Stimulated activated CD8-positive, alpha-beta memory T cell treated with anti-CD3 and anti-CD28 coated beads, Interleukin-12 subunit alpha, Interleukin-12 subunit beta, amount 100 ng/mL, for 1 hour (primary cell): ENCODE measurements at places on chromosomes 11 and 22.

GRCh38 chr11:7901319-7901854 is 29.7 kb downstream of the OR10A6 start:
- DNase-seq, result no peak

- DNase-seq, result no peak
These were observed 69.4 kb downstream of the BUD13 start for GRCh38 chr11:116703421-116703820.

DNA sequence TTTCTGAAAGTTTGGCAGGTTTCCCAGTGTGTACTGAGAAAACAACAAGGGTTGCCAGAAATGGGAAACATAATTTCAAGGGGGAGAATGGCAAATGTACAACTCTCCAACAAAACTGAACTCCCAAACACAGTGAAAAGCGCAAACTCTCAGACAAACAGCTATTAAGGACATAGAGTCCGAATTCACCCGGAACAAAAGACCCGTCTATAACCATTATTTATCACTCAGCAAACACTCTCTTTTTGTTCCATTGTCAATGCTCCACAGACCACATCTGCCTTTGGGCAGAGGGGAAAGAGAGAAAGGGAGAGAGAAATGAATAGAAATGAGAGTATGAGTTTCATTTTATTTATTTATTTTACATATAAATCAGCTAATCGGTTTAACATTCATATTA is 21.7 kb downstream of the KIRREL3 start:
- DNase-seq, result no peak

DNA sequence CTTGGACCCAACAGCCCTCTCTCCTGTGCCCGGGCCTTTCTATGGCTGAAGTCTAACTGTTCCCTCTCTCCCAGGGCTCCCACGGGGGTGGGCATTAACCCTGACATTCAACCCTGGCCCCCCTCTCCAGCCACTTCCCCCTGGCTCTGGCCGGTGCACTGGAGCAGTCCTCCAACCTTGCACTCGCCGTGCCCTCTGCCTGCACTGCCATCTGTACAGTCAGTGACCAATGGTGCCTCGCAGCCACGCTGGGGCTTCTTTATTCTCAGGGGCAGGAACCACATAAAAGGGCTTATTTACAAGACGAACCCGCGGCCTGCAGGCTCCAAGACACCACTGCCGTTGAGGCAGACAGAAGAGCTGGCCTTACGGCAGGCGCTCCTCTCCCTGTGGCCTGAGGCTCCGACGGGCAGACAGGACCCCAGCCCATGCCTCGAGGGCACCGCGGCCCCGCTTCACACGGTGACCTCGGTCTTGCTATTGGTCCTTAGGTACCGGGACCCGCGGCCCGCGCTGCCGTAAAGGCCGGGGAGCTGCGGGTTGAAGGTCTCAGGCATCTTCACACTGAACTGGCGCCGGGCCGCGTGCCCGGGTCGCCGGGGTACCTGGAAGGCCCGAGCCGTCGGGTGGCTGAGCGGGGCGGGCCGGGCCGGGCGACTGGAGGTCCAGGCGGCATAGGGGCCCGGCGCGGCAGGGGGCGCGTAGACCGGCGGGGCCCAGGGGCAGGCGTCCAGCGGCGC is 5.4 kb downstream of the SHISA8 start:
- DNase-seq, result no peak

DNA sequence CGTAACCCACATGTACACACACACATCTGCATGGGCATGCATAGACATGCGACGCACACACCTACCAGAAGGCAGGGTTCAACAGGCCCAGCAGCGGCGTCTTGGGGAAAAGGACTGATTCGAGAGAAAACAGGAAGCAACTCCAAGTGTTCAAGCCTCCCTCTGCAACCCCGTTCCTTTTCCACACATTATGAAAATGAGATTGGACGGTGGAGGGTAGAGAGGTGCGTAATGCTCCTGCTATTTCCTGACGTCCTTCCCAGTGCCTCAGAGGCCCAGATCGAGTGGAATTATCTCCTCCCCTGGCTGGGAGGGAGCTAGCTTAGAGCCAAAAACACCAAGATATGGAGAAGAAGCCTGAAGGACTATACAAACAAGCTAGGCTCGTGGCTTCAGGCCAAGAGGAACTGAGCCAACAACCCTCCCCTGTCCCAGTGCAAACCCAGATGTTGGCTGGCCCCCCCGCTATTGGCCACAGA is 289.2 kb downstream of the MN1 start:
- DNase-seq, result no peak

DNA sequence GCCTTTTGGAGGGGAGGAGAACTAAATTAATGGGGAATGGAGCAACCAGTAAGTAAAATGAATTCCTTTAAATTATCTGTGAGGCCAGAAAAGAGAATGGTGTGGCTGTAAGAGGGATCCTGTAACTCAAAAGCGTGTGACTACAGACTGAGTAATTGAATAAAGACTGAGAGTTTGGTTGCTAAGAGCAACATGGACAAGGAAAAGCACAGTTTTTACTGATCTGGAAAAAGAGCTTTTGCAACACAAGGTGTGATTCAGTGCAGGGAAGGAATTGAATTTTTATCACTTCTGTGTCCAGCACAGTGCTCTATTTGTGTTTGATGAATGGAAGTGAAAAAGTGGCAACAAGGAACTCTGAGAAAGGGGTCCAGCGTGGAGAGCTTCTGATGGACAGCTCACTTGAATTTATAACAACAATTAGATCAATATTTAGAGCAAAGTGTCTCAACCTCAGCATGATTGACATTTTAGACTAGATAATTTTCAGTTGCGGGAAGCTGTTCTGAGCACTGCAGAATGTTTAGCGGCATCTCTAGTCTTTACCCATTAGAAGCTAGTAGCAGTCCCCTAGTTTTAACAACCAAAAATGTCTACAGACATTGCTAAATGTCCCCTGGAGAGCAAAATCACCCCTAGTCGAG is 202.8 kb upstream of the BDNF start:
- no peak for DNase-seq

DNA sequence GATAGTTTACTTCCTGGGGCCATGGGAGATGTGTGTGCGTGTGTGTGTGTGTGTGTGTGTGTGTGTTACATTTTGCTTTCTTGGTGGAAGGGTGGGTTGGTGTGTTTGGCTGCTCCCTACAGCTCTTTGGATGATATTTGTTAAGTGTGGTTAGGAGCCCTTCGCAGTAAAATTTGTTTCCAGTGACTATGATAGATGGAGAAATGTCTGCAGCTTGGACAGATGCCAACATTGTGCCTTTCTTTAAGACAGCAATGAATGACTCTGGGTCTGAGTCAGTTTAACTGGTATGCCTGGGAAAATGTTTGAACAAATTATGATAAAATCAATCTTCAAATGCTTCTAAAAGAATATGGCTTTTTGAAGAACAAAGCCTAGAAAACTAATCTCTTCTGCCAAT is 102.7 kb upstream of the TRPC6 start:
- DNase-seq, result no peak

GRCh38 chr22:44365191-44365590 is 52.4 kb upstream of the SHISAL1 start:
- DNase-seq, result no peak

- no peak for DNase-seq
These were observed 47.8 kb downstream of the ABTB2 start for GRCh38 chr11:34309965-34310364.

DNA sequence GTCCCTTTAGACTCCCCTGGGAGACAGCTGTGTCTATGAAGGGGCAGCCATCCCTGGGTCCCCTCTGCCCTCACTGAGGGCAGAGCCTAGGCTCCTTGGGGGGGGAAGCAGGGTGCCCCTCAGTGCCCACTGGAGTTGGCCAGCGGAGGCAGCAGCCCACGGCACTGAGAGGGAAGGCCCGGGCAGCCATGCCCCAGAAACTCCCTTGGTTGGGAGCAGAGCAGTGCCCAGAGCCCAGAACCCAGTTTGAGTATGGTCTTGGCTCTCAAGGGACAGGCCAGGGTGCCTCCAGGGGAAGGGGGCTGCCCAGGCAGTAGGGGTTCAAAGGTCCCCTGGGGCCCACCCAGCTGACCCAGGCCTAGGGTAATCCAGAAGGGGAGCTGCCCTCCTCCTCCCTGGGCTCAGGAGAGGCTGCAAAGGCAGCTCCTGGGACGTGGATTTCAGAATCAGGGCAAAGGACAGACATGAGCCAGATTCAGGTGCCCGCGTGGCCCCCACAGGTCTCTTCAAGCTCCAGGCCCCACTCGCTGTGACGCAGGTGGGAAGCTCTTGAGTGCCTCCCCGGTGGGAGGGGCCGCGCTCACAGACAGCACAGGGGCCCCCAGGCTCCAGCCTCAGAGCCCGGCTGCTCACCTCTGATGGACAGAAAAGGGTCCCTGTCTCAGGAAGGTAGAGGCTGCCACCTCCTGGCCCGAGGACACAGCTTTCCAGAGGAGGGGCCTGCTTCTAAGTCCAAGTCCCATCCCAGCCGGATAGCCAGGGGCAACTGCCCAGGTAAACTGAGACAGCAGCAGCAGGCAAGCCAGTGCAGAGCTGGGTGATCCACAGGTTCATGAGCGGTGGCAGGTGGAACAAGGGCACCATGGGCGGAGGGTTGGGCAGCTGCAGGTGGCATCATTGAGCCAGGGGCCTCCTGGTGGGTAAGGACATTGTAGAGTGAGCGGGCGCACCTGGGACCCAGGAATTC is 2.6 kb downstream of the C11orf21 start:
- DNase-seq, result no peak

GRCh38 chr11:39190751-39191150 is 2268.7 kb downstream of the LRRC4C start:
- no peak for DNase-seq

- DNase-seq, result no peak
These were observed 147.9 kb upstream of the CADM1 start for GRCh38 chr11:115652094-115652493.

GRCh38 chr11:111019871-111020670 is 225.5 kb upstream of the POU2AF2 start:
- no peak for DNase-seq

- no peak for DNase-seq
These were observed 105.0 kb downstream of the FAT3 start for GRCh38 chr11:92329646-92330045.

DNA sequence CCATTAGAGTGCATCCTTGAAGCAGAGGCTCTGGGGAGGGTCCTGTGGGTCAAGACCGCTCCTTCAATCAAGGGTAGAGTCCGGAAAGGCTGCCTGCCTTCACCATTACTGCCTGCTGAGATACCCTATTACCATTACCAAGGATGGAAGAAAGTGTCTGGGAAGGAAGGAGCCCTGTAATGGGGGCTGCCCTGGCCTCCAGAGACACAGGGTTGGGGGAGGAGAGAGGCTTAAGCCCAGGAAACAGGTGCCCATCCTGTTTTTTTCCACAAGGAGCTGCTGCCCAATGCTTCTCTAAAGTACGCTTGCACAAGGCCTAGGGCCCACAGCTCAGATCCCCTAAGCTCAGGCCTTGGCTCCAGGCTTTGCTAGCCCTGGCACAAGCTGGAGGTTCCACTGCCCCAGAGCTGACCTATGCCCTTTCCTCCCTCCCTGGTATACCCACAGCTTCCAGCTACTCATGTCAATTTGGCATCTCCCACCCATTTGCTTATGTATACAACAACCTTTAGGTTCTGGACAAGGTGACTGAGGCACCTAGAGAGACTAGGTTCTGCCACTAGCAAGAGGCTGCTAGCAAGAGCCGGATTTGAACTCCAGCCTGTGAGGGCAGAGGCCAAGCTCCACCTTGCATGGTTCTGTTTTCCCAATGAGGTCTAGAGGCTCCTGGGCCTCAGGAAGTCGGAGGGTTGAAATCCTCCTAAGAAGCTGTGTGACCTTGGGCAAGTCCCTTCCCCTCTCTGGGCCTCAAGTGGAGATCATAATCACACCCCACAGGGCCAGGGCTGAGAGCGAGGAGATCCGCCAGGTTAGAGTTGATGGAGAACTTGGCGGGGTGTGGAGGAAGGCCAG is 1.5 kb upstream of the PLCB3 start:
- no peak for DNase-seq

GRCh38 chr11:126491092-126491491 is 135.6 kb downstream of the ST3GAL4 start:
- no peak for DNase-seq

- no peak for DNase-seq
These were observed 7.1 kb downstream of the IL17RA start for GRCh38 chr22:17091851-17092250.

DNA sequence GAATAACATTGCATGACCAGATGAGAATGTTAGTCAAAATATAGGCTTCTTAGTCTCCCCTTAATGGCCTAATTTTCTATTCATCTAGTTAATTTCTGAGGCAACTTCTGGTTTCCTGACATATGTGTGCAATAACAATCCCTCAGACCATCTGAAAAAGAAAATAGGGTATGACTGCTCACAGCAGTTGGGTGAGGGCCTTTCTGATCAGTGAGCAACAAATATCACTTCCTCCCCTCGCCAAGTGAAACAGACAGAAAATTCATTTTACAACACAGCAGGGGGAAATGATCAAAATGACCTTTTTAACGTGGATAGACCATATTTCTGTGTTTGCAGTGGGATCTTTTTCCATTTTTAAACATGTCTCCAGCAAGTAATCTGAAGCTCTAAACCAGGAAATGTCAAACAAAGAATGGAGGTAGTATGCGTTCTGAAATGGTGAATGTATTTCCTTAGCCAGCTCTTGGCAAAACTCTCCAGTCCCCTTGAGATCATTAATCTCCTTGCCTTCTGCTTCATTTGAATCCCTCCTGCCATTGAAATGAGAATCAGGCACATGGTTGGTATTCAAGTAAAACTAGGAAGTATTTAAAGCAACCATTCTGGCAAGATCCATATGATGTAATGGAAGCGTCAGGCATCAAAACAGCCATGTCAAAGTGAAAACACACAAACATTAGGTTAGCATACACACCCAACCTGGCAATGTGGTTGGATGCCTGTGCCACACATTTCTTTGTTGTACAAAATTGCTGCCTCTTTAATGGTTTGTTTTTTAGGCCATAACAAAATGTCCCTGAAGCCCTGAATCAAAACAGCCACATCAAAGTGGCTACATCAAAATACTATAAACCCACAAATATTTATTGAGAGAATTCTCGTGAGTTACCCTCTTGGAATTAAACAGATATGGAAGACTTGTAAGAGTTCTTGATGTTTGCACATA is 100.1 kb downstream of the SLC1A2 start:
- DNase-seq, result no peak

DNA sequence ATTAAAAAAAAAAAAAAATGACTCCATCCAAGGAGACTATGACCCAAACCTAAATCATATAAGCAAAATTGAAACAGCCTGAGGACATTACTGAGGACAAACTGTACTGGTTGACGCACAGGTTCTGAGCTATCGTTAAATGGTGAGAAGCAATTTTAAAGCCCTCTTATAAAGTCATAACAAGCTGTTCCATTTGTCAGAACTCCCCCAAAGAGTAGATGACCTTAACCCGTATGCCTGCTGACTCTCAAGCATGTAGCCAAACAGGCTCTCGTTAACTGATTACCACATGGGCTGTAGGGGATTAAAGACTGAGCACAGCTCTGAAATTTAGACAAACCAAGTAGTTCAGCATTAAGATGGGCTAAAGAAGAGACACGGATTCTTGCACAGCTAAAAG is 2.2 kb downstream of the CRYAB start:
- no peak for DNase-seq

DNA sequence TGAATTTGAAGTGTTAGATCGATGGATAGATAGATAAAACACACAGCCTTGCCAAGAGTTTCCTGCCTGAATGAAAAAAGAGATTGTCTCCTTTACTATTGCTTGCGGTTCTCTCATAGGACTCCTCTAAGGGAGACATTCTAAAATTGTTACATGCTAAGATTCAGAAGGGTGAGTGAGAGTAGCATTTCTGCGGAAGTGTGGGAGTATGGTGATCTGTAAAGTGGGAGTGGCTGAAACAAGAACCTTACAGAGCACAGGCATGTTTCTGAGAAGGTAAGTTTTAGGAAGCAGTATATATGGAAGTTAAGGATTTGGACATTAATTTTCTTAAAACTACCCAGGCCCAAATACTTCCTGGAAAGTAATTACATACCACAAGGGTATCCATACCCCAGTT is 139.6 kb downstream of the TRIM44 start:
- DNase-seq, result no peak
